ENCODE measurements at places on chromosomes 11 and 22.

- DNase-seq = peak; percentile 47
Measured at GRCh38 chr11:79039122-79039521, 401.7 kb downstream of the TENM4 start.

DNA sequence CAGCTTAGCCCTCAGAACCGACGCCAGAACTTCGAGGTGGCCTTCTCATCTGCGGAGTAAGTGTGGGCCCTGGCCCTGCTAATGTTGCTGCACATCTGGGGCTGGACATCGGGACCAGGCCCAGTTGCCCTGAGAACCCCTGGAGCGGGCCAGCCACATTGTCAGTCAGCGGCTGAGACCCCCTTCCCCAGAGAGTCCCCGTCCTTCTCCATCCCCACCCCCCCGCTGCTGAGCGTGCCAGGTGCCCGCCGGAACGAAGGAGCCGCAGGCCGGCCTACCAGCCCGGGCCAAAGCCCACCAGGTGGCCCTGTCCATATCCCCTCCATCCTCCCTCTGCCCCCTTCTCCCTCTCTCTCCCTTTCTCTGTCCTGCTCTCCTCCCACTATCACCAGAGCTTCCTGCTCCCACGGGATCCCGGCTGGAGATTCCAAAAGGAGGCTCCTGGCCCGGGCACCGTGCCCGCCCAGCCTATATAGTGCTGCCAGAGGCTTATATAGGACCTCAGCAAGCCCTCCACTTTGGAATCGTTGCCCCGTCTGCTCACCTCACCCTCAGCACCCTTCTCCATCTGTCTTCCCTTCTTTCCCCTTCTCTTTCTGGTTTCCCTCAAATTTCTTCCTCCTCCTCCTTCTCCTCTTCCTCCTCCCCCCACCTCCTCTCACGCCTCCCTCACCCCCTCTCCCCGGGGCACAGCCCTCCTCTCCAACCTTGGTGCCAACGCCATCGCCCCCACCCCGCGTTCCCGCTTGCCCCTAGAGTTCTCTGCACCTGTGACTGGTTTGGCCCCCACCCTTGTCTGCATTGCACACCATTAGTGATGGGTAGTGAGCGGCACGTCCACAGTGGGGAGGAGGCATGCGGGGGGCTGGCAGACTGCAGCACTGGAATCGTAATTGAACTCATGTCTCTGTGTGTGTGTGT is 7.3 kb downstream of the SELENOM start:
- no peak for DNase-seq

GRCh38 chr11:109247071-109247470 is 174.9 kb upstream of the C11orf87 start:
- peak; percentile 61 for DNase-seq

- DNase-seq = no peak
Measured at GRCh38 chr22:38203090-38203810, 1.5 kb downstream of the MAFF start.
